ENCODE measurements at places on chromosomes 3 and 15.

DNA sequence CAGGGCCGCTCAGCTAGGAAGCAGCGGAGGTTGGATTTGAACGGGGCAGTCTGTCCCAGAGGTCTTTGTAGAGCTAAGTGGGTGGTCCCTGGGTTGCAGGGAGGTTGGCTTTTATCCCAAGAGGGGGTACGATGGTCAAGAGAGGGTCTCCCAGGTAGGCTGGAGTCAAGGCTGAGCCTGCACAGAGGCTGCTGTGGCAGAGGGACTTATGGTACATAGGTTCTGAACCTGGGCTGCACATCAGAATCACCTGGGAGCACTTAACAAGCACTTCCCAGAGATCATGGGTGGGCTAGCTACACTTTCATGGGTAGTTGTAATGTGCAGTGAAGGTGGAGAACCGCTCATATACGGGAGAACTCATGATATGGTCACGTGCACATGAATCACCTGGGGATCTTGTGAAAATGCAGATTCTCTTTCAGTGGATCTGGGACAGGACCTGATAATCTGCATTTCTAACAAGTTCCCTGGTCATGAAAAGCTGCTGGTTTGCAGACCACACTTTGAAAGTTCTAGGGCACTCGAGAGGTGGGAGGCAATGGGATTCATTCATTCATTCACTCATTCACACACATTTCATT, 2.9 kb upstream of the RASGRF1 start:
- DNase-seq: no peak

- no peak for DNase-seq
Observed at GRCh38 chr3:142680710-142681109, 43.1 kb upstream of the TRPC1 start.

DNA sequence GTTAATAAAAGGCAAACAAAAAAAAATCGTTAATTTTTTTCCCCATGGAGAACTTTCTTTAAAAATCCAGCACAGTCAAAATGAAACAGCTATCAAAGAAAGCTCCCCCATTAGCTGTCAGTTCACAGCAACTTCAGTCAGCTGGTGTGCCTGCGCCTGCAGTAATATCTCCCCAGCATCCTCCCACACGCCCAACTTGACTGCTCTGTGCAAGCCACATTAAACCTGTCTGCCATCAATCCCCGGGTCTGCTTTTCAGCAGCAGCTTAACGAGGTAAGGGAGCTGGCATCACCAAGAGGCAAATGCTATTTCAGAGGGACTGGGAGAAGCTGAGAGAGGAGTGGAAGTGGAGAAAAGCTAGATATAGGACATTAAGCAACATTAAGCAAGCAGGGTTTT, 337.5 kb downstream of the GAP43 start:
- no peak for DNase-seq

DNA sequence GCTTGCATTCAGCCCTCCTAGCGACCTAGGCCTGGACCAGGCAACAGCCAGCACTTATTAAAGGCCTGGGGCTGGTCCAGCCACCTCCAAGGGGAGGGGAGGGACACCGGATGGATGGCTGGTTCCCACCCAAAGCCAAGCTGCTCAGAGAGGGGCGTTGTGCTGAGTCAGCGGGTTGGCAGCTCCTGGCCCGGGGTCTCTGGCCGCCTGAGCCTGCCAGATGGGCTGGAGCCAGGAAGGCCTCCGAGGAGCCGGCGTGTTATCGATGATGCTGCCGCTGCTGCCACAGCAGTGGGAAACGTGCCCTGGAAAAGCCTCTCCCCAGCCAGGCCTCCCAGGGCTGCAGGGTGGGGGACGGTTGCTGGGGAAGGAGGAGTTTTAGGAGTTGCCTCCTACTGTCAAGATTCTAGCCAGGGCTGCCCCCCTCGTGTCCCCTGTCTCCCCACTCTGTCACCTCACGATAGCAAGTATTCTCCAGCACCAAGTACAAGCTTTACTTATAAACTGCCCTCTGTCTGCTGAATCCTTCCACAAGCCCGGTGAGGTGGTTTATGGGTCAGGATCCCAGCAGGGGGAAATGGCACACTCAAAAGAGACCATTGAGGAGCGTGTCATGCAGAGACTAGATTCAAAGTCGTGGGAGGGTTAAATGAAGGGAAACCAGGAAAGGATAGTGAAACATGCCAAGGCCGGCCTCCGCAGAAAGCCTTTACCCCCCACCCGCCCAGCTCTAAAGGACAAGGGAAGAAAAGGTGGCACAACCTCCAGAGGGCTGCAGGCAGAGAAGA, 43.2 kb upstream of the TSEN2 start:
- peak; percentile 30 for DNase-seq

DNA sequence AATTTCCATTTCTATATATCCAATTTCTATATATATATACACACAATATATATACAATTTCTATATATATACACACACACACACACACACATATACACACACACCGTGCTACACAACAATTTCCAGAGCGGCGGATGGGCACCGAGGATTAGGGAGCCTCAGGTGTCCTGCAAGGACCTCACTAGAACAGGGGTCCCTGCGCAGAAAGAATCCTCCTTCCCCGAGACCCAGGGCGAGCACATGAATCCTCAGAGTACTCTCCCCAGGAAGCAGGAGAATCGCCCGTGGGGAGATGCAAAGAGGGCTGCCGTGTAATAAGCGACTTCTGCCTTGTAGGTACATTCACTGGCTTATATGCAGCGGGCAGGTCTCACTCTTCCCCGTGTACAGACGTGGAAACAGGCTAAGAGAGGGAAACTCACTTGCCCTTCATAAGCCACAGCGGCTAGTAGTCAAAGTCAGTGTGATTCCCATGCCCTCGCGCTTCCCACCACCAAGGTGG, 467 bp downstream of the PIF1 start:
- peak; percentile 19 for DNase-seq

GRCh38 chr3:168121184-168122017, 25.7 kb upstream of the GOLIM4 start:
- peak; percentile 28 for DNase-seq

DNA sequence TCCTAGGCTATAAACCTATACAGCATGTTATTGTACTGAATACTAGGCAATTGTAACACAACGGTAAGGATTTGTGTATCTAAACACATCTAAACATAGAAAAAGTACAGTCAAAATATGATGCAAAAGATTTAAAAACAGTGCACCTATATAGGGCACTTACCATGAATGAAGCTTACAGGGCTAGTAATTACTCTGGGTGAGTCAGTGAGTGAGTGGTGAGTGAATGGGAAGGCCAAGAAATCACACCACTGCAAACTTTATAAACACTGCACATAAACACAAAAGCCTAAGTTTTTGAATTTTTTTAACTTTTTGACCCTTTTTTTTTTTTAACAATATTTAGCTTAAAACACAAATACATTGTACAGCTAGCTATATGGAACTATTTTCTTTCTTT, 204.7 kb upstream of the CTNNB1 start:
- DNase-seq: no peak

- DNase-seq: peak; percentile 43
Observed at GRCh38 chr3:107676469-107677309, 153.9 kb downstream of the BBX start.

DNA sequence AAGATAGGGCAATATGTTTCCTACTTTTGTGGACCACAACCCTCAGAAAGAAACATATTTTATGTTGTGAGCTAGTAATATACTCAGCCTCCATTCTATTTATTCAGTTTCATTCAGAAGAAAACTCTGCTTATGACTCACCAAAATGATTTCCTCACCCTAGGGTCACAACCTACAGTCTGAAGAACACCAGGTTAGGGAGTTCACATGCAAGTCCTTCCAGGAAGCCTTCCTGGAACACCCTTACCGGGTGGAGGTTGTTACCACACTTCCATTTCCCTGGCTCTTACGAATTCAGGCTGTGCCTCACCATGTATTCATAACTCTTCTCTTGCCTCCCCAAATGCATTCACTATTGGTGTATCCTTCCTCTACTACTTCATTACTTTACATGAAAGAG, 228.0 kb upstream of the ADAMTS9 start:
- DNase-seq: peak; percentile 55

DNA sequence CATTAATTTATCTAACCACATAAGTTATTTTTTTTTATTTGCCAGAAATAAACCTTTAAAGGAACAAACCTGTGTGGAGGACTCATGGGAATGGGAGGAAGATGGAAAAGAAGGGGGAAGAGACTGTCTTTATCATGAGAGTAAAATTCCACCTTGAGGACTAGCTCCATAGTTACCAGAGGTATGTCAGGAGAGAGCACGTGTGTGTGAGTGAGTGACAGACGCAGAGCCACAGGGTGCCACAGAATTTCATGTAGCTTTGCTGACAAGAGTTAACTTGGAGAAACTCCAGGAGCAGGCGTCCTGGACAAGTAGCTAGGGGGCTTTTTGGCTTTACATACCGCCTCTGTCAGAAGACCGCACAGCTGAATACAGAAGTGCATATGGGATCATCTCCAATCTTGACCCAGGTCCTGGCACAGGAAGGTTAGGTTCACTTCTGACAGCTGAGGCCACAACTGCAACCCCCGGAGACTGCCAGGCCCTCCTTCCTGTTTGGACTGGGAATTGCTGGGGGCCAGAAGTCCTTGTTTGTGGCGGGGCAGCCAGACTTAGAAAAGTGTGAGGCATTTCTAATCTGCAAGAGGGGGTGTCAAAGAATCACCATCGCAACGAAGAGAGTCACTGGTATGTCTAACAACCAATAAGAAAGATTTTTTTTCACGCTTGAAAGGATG, 197.8 kb upstream of the TPM1 start:
- no peak for DNase-seq

All from iris pigment epithelial cell (primary cell).